Stimulated activated CD8-positive, alpha-beta memory T cell treated with anti-CD3 and anti-CD28 coated beads, Interleukin-12 subunit alpha, Interleukin-12 subunit beta, amount 100 ng/mL, for 1 hour (primary cell): ENCODE measurements at places on chromosomes 4 and X.
A peak's percentile ranks its signal among the peaks of the same experiment; 100 is the strongest.

GRCh38 chr4:61342061-61342460 is 141.9 kb downstream of the ADGRL3 start:
- DNase-seq: no peak

- no peak for DNase-seq
Observed at GRCh38 chrX:131288738-131289511, at the start of gene IGSF1. TSS of gene IGSF1 (minus strand) at chrX:131289306. CDS start at chrX:131286674, 2,632 bp downstream.

DNA sequence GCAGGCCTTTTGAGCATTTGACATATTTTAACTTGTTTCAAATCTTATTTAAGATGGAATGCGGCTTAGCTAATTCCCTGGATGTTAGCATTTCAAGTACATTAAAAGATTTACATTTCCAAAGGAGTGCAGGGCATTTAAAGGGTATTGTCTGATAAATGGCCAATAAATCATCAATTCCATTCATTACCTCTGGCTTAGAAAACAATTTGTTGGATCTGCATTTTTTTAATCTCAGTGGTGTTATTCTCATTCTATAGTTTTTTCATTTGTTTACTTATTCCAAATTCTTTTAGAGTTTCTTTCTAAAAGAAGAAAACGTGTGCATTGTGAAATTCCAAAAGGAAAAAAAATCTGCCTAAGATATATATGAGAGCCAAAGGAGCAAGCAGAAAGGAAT is 1.3 kb upstream of the NLRP2B start:
- DNase-seq: no peak

GRCh38 chr4:38193236-38193863 is 233.2 kb downstream of the PTTG2 start:
- no peak for DNase-seq

GRCh38 chrX:72205706-72206105 is 24.1 kb downstream of the PIN4 start:
- DNase-seq: no peak

DNA sequence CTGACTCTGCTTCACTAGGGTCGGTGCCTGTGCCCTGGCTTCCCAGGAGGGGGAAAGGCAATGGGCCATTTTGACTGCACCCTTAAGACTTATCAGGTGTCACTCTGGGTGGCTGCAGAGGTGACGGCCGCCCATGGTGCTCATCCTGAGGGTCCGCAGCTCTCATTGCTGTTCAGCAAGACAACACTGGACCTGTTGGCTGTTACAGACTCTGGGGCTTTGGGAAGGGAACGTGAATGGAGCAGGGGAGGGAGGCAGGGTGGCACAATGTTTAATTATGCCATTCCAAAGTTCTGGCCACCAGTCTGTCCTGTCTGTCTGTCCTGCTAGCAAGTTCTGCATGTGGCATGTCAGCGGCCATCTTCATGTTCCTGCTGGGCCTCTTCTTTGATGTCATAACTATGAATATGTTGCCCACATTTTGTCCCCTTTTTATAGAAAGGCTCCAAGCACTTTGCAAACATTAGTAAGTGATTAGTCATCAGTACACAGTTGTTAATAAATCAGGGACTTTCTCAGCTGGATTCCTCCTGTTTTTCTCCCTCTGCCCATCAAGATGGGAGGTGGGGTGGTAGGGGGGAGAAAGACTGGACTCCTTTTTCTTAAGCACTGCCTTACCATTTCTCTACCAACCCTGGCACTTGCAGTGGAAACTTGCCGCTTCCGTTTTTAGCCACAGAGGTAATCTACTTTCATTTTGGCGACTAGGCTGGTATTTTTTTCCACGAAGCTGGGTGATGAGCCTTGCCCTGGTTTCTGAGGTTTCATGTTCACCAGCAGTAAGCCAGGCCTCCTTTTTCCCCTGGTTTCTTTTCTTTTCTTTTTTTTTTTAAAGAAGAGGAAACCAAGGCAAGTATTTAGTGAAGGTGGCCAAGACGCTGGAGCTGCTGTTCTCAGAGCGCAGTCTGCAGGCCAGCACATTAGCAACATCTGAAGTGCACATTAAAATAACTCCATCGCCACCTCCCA is 88.6 kb upstream of the TRIM2 start:
- DNase-seq: peak; percentile 68

DNA sequence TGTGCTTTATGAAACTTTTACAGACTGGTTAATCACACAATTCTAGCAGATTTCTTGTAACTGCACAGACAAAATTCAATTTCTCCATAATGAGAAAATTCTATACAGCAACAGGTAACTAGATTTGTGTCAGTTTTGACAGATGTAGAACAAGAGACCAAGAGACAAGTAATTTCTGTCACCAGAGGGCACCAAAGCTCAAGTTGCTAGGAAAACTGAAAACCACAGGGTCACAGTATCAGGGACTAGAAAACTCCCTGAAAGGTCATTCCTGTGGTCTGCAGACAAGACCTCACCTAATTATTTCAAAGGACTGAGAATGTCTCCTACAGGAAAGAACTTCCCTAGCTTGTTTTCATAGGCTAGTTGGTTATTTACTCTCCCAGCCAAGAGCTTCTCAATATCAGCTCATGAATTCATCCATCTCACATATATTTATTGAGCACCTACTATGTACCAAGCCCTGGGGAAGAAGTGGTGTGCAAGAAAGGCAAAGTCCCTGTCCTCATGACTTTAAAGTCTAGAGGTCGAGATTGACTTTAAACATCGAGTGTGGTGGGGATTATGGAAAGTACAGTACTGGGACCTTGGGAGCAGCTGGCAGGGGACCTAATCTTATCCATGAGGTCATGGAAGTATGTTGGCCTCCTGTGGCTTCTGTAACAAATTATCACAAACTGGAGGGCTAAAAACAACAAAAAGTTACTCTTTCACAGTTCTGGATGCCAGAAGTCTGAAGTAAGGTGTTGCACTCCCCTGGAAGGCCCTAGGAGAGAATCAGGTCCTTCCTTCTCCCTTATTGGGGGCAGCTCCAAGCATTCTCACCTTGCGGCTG is 47.8 kb upstream of the SETD7 start:
- no peak for DNase-seq

DNA sequence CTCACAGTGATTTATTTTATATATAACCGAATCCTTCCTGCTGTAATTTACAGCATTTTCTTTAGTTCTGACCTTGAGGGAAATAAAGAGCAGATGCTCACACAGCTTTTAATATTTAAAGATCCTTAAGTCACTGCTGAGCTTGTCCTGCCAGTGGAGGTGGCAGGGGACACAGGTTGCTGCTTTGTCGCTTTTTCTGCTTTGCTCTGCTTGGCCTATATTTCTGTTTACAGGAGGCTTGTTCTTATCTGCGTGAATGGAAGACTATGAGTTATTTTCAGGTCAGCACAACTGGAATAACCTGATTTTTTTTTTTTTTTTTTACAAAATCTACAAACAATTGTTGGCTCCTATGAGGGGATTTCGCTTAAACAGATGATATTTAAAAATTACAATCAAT is 2.3 kb downstream of the TXK start:
- no peak for DNase-seq

GRCh38 chr4:141192564-141192963 is 28.1 kb upstream of the ZNF330 start:
- DNase-seq: no peak

DNA sequence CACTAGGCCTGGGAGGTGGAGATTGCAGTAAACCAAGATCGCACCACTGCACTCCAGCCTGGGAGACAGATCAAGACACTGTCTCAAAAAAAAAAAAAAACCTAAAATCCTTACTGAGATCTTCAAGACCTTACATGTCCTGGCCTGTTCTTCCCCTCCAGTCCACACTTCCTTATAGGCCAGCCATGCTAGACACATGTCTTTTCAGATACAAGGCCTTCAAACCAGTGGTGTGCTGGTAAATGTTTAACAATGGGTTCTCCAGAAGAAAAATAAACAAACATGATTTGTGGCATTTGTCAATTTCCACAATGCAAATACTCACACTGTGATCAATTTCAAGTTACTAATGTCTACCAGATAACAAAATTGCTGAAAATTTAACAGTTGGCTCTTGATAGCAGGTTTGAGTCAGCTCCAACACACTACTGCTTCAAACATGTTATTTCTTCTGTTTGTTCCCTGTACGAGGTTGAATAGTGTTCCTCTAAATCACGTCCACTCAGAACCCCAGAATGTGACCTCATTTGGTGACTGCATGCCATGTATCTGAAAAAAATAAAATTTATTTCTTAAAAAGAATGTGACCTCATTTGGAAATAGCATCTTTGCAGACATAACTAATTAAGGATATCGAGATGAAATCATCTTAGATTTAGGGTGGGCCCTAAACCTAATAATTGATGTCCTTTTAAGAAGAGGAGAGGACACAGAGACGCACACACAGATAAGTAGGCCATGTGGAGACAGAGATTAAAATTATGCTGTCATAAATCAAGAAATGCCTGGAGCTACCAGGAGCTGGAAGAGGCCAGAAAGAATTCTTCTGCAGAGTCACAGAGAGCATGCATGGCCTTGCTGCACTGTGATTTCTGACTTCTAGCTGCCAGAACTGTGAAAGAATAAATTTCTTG is 144.4 kb downstream of the ZNF674 start:
- no peak for DNase-seq

GRCh38 chr4:110630688-110631402 is 8.0 kb upstream of the PITX2 start:
- no peak for DNase-seq
